ENCODE measurements at places on chromosomes 3 and 15.

DNA sequence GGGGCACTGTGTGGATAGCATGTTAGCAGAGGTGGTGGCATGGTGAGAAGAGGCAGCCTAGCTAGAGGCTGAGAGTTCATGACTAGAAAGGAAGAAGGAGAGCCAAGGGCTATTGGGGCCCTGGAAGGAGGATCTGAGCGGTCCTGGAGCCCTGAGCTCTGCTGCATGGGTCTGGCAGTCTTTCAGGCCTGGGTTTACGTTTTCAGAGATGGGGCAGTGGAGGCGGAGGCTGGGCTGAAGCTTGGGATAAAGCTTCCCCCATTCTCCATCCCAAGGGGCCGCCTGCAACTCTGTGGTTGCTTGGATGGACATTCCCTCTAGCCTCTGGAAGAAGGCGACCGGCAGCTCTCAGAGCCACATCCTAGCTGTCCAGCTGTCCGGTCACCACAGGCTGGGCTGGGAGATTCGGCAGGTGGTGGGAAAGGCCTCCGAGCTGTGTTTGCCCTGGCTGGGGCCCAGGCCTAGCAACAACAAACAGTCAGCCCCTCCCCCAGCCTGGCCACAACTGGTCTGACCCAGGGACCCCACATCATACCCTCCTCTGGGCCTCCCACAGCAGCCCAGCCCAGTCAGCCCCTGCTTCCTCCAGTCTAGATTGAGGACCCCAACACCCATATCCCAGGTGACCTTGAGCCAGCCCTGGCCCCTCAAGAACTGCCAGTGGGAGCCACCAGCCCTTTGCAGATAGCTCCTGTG, 1.8 kb upstream of the SLC38A3 start:
- no peak for DNase-seq

DNA sequence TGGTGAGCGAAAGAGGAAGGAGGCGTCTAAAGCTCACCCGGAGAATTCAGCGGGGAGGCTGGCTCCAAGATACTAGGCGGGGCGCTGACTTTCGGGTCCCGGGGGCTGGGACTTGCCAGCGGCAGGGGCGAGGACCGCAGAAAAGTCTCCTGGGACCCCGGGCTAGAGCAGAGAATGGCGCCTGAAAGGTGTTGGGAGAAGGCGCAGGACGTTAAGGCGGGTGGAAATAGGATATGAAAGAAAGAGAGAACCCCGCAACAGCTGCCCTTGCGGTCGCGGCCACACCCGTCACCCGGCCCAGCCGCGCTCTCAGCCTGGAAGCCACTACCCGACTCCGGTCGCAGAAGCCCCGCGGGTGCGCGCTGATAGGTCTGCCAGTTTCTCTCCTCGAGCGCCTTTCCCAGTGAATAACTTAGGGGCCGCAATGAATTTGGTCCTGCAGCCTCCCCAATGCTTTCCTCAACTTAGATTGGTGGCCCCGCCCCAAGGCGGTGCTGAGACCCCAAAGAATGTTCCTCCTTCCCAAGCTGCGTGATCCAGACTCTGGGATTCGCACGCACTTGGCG, 604 bp downstream of the LTK start:
- DNase-seq = peak; percentile 59

- no peak for DNase-seq
These were observed 46.1 kb downstream of the ZFAND6 start for GRCh38 chr15:80105595-80105994.

DNA sequence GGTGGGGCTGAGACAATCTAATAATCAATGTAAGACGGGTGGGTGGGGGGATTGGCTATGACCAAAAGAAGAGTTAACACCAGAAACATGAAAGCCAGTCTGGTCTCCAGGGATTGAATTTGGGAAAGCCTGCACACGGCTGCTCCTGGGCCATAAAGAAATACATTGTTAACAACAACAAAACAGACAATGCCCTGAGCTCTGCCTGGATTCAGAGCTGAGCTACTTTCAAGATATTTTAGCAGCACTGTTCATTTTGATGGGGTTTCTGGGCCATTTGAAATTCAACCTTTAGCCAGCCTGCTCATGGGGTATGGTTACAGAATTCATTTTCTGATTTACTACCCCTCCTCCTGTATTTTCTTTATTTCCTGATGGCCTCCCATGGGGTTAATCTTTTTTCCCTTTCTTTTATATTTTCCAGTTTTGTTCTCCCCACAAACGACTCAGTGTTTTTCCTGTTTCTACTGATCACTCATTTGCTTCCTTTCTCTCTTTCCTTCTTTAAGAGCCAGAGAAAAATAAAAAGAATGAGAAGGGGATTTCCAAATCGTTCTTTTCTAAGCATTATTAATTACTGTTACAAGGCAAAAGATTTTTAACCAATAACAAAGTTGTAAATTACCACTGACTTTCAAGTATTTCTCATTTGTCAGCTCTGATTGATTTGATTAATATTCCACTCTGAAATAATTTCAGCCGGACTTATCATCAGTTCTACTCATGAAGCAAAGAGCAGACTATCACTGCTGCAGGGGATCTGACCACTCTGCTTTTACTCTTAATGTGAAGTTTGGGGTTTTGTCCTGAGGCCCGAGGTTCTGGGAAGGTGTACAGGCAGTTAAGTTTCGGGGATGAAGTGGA, 19.6 kb downstream of the NR2F2 start:
- no peak for DNase-seq

- no peak for DNase-seq
These were observed 51.3 kb downstream of the TIPARP start for GRCh38 chr3:156725682-156726081.

DNA sequence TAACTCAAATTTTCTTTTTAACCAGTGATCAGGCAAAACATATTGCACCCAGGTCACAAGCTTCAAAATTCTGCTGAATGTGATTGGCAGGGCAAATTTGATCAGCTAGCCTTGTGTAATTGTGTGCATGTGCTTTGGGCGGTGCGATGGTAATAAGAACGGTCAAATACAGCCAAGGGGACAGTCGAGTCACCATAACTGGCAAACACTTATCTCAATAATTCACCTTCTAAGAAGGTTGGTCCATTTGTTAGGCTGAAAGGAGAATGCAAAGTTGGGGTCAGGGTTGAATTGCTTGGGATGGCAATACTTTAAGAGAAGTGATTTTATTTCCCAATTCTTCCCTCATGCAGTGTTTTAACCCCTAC, 302.4 kb upstream of the PDZRN3 start:
- DNase-seq = no peak

DNA sequence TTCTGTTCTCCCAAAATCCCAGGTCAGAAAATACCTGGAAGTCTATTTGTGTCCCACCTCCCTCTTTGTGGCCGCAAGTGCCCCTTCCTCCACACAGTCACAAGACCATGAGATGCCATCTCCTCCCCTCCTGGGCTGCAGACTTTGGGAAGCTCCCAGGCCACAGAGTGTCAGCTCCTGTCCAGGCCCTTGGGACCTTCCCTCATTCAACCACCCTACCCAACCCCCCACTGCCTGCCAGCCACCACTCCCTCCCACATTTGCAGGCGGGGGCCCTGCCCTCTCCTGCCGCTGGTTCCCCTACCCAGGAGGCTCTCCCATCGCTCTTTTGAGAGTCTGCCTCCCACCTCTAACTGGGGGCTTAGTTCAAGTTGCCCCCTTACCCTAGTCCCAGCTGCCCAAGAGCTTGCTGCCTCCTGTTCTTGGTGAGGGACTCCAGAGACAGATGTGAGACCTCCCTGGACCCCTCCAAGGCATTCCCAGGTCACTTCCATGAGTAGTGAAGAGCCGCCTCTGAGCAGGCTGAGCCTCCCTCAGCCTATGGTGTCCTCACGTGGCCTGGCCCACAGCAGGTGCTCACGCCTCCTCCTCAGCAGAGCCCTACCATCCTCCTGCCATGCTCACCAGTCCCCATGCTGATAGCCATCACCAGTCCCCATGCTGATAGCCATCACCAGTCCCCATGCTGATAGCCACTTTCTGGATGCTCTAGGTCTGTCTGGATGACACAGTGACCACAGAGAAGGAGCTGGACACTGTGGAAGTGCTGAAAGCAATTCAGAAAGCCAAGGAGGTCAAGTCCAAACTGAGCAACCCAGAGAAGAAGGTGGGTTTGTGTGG, 15.9 kb upstream of the STAB1 start:
- no peak for DNase-seq

- no peak for DNase-seq
These were observed 3.6 kb downstream of the AADAC start for GRCh38 chr3:151817473-151817872.

- DNase-seq = no peak
These were observed 656.9 kb downstream of the NTRK3 start for GRCh38 chr15:87599616-87600015.

- DNase-seq = peak; percentile 87
These were observed 30.5 kb upstream of the SRP14 start for GRCh38 chr15:40069178-40070165.

DNA sequence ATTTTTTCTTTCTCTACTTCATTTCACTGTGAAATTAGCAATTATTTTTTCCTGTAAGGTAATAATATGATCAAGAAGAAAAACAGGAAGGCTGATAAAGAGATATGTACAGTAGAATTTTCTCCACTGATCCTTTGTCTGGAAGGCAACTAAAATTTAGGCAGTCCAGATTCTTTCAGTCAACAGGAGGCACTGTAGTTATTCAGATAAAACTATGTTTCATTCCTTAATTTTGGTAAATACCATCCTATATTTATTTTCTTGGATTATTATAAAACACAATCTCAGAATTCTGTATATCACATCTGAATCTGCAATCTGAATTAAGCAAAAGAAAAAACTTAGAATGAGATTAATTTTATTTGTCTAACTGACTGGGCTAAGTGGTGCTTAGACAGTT, 343.2 kb downstream of the LSAMP start:
- no peak for DNase-seq

DNA sequence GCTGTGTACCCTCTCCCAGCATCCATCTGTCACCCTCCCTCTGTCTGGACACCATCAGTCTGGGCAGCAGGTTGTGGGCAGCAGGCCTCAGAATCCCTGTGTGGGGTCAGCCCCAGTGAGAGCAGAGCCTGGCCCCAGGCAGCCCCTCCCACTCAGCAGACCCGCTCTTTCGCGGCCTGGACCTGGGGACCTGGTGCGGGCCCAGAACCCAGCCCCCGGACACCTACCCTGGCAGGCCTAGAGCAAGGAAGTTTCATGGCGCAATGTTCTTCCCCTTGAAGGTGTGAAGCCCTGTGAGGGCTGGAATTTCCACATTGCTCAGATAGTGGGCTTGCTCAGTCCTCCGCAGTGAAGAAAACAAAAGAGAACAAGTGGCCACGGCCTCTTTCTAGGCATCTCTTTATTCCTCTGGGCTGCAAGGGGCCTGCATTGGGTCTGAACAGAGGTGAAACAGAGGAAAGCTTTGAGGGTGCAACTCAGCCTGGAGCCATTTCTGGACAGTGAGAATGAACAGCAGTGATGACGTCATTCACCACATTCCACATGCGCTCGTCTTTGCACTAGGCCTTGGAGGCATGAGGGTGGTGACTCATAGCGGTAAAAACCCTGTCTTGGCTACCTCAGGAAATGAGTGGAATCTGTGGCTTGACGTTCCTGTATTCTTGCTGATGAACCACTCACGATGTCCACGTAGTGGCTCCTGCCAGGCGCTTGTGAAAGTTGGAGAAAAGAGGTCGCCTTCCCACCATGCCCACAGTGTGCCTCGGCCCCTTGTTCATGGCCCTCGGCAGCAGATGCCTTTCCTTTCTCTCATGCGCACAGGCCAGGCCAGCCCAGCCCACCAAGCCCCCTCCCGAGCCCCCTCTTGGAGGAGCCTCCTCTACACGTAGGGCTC, 66.1 kb downstream of the SLC30A4 start:
- peak; percentile 61 for DNase-seq

- DNase-seq = no peak
These were observed 65.6 kb upstream of the CTXND1 start for GRCh38 chr15:80317389-80318182.

GRCh38 chr15:97909291-97909891, 51.1 kb upstream of the ARRDC4 start:
- DNase-seq = peak; percentile 60

DNA sequence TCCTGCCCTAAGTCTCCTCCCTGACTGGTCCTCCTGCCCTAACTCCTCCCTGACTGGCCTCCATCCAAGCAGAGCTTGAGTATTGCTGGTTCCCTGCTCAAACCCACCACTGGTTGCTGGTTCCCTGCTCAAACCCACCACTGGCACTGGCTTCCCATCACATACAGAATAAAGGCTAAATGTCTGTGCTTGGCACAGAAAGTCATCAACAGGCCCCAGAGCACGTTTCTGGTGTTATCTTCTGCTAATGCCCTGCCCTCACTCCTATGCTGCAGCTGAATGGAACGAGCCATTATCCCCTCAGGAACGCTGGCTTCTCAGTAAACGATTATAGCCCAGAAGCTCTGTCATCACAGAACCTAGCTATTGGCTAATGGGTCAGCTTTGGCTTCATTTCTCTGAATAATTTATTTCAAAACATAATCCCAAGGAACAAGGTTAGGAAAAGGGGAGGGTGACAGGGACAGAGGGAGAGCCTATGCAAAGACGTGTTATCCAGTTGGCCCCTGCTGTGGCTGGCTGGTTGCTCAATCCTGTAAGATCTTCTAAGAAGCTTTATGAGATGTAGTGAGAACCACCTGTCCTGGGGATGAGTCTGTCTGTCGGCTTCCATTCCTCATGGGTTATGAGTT, 6.3 kb upstream of the MUC20 start:
- DNase-seq = no peak

DNA sequence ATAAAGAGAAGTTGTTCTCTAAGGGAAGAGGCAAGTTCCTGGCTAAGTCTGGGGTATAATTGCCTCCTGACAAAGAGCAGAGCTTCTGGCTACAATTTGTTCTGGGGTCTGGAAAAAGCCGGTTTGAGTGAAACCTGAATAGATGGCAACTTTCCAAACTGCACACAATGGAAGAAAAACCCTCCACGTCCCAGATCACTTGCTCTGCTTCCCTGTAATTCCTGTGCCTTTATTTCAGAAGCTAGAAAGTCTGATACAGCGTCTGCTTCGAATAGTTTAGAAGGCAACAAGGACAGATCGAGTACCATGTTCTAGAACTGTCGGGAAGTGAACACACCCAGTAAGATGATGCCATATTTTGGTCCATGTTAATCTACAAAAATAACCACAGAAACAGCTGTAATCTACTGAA, 1.6 kb upstream of the WDR82 start:
- no peak for DNase-seq
